ENCODE measurements at places on chromosomes 12 and 14. TPM values are rescaled to one million over a fixed set of nuclear protein-coding genes. Genes with fewer than 3 reads are reported as not detected.
A peak's percentile ranks its signal among the peaks of the same experiment; 100 is the strongest.

Gene GLRX5
- total RNA-seq, result 18.7 TPM

DNA sequence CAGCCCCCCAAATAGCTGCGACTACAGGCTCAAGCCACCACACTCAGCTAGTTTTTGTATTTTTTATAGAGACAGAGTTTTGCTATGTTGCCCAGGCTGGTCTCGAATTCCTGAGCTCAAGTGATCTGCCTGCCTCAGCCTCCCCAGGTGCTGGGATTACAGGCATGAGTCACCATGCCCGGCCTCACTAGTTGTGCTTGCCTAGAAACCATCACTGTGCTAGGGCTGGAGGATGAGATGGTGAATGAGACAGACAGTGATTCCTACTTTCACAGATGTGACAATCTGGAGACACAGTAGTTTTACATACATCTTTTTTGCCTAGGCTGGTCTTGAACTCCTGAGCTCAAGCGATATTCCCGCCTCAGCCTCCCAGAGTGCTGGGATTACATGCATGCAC lies 7.5 kb upstream of the MSI1 start:
- no peak overlapping the region for H3K27ac ChIP-seq
- H3K4me1 ChIP-seq, result no peaks in the 10 kb centered on the region
- H3K36me3 ChIP-seq, result no peaks in the 10 kb centered on the region
- H3K27me3 ChIP-seq, result peaks cover 13% of the 10 kb centered on the region
- DNase-seq, result no peak
- no peak overlapping the region for H3K4me3 ChIP-seq

Gene FOXG1
- total RNA-seq, result not detected

- DNase-seq, result no peak
- H3K4me3 ChIP-seq, result no peak overlapping the region
- H3K27ac ChIP-seq, result peak overlapping the region; percentile 90
- no peaks in the 10 kb centered on the region for H3K27me3 ChIP-seq
Measured at GRCh38 chr14:91323031-91323430, 78.5 kb upstream of the GPR68 start.

DNA sequence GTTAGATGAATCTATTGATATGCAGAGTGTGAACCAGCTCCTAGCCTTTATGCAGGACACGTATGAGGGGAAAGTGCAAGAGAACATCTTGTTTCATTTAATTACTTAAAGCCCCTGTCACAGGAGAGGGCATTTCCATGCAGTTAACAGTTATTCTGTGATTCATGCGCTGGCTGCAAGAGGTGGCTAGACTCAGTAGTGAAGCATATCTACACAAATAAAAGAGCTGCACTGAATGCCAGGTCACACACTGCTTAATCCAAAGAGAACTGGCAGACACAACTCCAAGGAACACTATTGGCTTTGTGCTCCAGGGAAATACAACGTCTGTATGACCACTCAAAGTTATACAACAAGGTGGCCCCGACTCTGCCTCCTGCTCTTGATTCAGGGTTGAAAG lies 394.1 kb downstream of the C12orf75 start:
- no peaks in the 10 kb centered on the region for H3K4me1 ChIP-seq
- H3K27me3 ChIP-seq, result no peaks in the 10 kb centered on the region
- H3K4me3 ChIP-seq, result no peak overlapping the region
- no peak overlapping the region for H3K27ac ChIP-seq
- H3K36me3 ChIP-seq, result no peaks in the 10 kb centered on the region

Gene SPIC
- not detected for total RNA-seq

DNA sequence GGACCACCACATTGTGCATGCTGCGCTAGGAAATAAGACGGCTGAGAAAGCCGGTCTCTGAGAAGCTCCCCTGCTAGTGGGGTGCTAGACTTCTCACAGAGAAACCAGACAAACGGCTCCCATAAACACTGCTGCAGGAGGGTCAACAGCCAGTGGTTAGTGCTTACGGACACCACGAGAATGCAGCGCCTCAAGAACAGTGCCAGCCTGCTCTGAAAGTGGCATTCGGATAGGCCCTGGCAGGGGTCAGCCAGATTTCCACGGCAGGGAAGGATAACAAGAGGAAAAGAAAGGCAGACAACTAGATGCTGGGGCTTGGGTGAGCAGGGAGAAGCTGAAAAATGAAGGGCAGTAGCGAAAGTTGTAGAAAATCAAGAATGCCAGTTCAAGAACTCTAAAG lies 26.4 kb downstream of the PPTC7 start:
- no peaks in the 10 kb centered on the region for H3K27me3 ChIP-seq
- H3K4me3 ChIP-seq, result no peak overlapping the region
- peaks cover 51% of the 10 kb centered on the region for H3K4me1 ChIP-seq
- H3K27ac ChIP-seq, result no peak overlapping the region
- DNase-seq, result no peak

Gene POLE2
- total RNA-seq, result 1.9 TPM

DNA sequence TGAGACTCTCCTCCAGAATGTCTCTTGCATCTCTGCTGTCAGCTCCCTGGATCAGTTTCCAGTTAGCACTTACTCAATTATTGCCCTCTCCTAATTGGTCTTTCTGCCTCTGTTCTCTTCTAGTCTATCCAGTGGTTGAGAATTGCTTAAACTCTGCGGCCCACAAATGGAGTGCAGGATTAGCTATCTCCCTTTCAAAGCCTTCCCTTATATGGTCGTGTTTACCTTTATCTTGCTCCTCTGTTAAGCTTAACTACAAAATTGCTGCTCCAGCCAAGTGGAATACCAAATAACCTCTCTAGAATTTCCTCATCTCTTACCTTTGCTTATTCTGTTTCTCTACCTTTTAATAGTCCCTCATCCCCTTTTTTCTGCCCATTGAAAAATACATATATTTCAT lies 132.7 kb downstream of the NRXN3 start:
- DNase-seq, result no peak
- H3K36me3 ChIP-seq, result no peaks in the 10 kb centered on the region
- H3K27ac ChIP-seq, result no peak overlapping the region
- no peaks in the 10 kb centered on the region for H3K4me1 ChIP-seq
- H3K27me3 ChIP-seq, result no peaks in the 10 kb centered on the region

DNA sequence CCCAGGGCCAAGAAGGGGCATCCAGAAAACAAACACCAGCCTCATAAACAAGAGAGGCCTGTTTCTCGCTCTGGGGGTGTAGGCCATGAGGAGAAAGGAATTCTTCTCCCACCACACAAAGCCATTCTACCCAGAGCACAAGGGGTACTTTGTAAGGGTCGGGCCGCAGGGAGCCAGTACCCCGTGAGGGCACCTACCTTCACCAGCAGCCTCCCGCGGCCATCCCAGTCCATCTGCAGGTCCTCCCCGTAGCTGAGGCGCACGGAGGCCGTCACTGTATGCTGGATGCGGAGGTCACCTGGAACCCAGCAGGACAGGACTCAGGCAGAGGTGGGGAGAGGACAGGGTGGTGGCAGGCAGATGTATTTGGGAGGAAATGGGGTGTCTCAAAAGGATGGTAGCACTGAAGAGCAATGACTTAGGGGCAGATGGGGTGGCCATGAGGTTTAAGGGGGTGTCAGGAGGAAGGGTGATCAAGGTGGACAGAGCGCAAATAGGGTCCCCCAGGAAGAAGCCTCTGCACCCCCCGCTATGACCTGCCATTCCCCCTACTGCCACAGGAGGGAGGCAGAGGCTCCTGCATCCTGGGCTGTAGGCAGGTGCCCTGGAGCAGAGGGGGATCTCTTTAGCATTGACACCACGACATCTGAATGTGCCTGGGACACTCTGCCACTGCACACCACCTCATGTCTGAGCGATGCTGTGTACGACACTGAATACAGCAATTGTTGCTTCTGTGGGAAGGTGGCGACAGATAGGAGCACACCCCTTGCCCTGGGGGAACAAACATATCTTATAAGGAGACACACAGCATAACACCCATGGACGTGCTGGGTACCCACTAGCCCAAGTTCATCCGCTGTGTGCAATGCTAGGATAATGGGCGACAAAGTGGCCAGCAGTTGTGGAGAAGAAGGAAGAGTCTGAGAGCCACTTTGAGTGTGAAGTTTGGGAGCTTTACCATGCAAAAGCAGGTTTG lies 61.4 kb downstream of the VWF start:
- H3K4me1 ChIP-seq, result no peaks in the 10 kb centered on the region
- no peaks in the 10 kb centered on the region for H3K27me3 ChIP-seq
- no peaks in the 10 kb centered on the region for H3K36me3 ChIP-seq
- no peak for DNase-seq
- no peak overlapping the region for H3K4me3 ChIP-seq

DNA sequence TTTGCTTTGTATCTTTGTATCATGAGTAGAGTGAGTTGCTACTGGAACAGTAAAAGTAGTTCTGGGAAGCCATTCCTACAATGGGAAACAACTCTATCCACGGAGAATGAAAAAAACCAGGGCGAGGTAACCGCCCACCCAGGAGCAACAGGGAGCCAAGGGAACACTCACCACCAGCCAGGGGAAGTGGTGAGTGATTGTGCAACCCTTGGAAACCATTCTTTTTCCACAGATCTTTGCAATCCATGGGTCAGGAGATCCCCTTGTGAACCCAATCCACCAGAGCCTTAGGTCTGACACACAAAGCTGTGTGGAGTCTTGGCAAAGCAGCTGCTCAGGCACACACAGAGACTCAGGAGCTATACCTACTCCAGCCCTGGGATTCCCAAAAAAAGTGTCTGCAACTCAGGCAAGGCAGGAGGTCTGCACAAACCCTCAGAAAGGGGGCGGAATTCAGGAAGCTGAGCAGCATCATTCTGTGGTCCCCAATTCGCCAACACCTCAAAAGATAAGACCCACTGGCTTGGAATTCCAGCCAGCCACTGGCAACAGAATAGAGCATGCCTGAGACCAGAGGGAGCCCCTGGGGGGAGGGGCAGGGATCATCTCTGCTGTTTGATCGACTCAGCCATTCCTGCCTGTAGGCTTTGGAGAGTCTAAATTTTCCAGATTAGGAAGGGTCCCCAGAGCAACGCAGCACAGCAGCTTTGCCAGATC lies 52.1 kb upstream of the PPFIA2 start:
- DNase-seq, result no peak
- H3K36me3 ChIP-seq, result no peaks in the 10 kb centered on the region
- no peaks in the 10 kb centered on the region for H3K27me3 ChIP-seq
- H3K27ac ChIP-seq, result no peak overlapping the region

- H3K27ac ChIP-seq, result no peak overlapping the region
- H3K36me3 ChIP-seq, result peaks cover 77% of the 10 kb centered on the region
- no peaks in the 10 kb centered on the region for H3K4me1 ChIP-seq
- H3K27me3 ChIP-seq, result no peaks in the 10 kb centered on the region
Measured at GRCh38 chr14:101992708-101993107, 28.3 kb downstream of the DYNC1H1 start.

Gene IFNG-AS1
- 14.5 TPM for total RNA-seq

Gene BHLHE41
- total RNA-seq, result 0.20 TPM

Gene SLC38A4
- total RNA-seq, result not detected

Gene GIT2
- 133 TPM for total RNA-seq

Gene NINJ2
- total RNA-seq, result 4.5 TPM

GRCh38 chr12:124605883-124606774 lies 38.7 kb upstream of the NCOR2 start:
- H3K27ac ChIP-seq, result no peak overlapping the region
- DNase-seq, result no peak
- no peaks in the 10 kb centered on the region for H3K27me3 ChIP-seq
- no peaks in the 10 kb centered on the region for H3K36me3 ChIP-seq
- no peak overlapping the region for H3K4me3 ChIP-seq

GRCh38 chr14:24365600-24366412 lies 2.2 kb upstream of the NFATC4 start:
- peaks cover 35% of the 10 kb centered on the region for H3K4me1 ChIP-seq
- H3K4me3 ChIP-seq, result no peak overlapping the region
- DNase-seq, result peak; percentile 31

GRCh38 chr14:22535126-22535525 lies 53.9 kb downstream of the DAD1 start:
- H3K27me3 ChIP-seq, result no peaks in the 10 kb centered on the region
- peaks cover 75% of the 10 kb centered on the region for H3K36me3 ChIP-seq
- no peak for DNase-seq
- H3K4me1 ChIP-seq, result peaks cover 99% of the 10 kb centered on the region
- H3K27ac ChIP-seq, result peak overlapping the region; percentile 55

Gene FBXL14
- 43.4 TPM for total RNA-seq

Gene KRT82
- total RNA-seq, result not detected

DNA sequence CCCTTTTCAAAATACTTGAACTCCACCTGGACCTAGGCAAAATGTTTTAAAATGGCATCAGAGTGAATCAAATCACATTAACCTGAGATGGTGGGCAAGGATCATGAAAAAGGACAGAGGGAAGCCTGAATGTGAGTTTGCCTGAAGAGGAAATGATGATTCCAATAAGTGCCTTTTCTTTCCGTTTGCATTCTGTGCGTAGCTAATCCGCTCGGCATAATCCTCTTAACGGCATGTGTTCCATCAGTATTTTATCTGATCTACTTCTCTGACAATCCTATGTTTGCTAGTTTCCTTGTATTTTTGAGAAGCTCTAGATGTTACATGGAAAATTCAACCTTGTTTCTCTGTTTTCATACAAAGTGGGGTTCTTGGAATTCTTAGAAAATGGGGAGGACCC lies 354.6 kb downstream of the NRXN3 start:
- H3K27ac ChIP-seq, result no peak overlapping the region
- no peaks in the 10 kb centered on the region for H3K4me1 ChIP-seq
- H3K36me3 ChIP-seq, result no peaks in the 10 kb centered on the region
- H3K27me3 ChIP-seq, result no peaks in the 10 kb centered on the region
- no peak for DNase-seq

Gene SALL2
- total RNA-seq, result 6.6 TPM

DNA sequence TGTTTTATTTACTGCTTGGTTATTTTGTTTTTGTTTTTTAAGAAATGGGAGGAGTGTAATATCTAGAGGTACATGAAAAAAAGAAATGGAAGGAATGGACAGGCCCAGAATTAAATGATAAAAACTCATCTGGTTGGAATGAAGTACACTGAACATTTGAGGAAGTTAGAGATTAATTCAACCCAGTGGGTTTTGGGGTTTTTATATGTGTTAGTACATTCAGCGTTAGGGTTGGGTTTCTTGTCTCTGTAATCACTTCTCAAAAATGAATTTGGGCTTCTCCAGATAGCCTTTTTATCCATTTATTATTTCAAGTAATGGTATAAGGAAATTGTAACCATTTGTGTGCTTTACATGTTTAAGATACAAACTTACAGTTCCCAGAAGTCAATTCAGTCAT lies 19.5 kb upstream of the NUP107 start:
- H3K4me1 ChIP-seq, result peaks cover 22% of the 10 kb centered on the region
- no peak overlapping the region for H3K4me3 ChIP-seq
- H3K36me3 ChIP-seq, result no peaks in the 10 kb centered on the region
- no peaks in the 10 kb centered on the region for H3K27me3 ChIP-seq

- no peaks in the 10 kb centered on the region for H3K27me3 ChIP-seq
- no peak for DNase-seq
- H3K4me3 ChIP-seq, result peak overlapping the region; percentile 85
- peaks cover 47% of the 10 kb centered on the region for H3K4me1 ChIP-seq
- H3K36me3 ChIP-seq, result no peaks in the 10 kb centered on the region
Measured at GRCh38 chr12:39619316-39619659, 315 bp downstream of the ABCD2 start.

Gene PELI2
- 16.4 TPM for total RNA-seq

Gene TMEM30B
- total RNA-seq, result 3.0 TPM

DNA sequence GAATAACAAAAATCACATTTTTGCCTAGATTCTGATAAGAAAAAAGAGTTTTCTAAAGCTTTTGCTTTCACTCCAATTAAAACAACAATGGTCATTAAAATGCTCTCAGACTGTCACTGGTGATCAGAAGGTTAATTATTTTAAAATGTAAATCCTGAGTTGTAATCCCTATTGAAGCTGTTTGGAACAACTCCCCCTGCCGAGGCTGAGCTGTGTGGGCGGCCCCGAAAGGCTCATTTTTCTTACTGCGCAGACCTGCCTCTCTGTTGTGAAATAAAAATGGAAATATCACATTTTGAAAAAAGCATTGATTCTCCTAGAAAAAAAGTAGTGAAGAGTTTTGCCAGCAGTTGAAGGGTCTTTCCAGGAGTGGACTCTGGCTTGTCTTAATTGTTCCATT lies 174.8 kb upstream of the CDKN3 start:
- peaks cover 5% of the 10 kb centered on the region for H3K27me3 ChIP-seq
- H3K36me3 ChIP-seq, result no peaks in the 10 kb centered on the region
- H3K4me1 ChIP-seq, result no peaks in the 10 kb centered on the region

Gene GRIP1
- total RNA-seq, result 1.7 TPM
